ENCODE measurements at places on chromosomes 5 and 9.

DNA sequence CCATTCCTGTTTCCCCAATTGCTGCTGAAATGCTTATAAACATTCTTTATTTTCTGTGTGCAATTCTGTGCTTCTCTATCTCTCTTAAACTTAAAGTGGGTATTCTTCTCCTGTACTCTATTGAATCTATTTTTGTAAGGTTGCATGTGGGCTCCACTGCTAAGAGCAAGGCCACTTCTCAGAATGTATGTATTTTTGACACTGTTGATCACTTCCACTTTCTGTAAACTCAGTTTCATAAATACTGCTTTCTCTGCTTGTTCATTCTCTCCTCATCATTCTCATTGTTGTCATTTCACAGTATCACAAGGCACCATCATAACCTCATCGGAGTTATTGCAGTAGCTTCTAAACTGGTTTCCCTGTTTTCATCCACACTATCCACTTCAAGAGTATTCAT lies 483.0 kb upstream of the CDH18 start:
- DNase-seq = no peak

- no peak for DNase-seq
Observed at GRCh38 chr5:65553941-65554340, 9.0 kb downstream of the CENPK start.

- no peak for DNase-seq
Observed at GRCh38 chr5:136907371-136907770, 542.0 kb upstream of the TRPC7 start.

- no peak for DNase-seq
Observed at GRCh38 chr9:109040571-109040970, 27.3 kb upstream of the CTNNAL1 start.

GRCh38 chr5:60453186-60453976 lies 246.6 kb downstream of the DEPDC1B start:
- DNase-seq = no peak

DNA sequence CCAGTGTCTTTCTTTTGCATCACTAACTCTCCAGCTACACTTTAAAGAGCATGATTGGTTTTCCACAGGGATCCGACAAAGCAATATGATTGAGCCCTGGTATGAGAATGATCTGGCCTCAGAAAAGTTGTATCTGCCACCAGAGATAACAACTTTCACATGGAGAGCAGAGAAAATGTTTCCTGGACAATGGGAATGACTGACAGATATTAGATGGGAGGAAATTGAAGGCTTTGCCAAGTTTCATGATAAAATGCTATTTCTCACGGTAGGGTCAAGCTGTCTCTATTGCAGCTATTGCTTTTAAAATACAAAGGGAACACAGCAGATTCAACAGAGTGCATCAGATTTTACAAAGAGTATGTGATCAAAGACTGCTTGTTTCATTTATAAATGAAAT lies 56.4 kb upstream of the GLIS3 start:
- no peak for DNase-seq

DNA sequence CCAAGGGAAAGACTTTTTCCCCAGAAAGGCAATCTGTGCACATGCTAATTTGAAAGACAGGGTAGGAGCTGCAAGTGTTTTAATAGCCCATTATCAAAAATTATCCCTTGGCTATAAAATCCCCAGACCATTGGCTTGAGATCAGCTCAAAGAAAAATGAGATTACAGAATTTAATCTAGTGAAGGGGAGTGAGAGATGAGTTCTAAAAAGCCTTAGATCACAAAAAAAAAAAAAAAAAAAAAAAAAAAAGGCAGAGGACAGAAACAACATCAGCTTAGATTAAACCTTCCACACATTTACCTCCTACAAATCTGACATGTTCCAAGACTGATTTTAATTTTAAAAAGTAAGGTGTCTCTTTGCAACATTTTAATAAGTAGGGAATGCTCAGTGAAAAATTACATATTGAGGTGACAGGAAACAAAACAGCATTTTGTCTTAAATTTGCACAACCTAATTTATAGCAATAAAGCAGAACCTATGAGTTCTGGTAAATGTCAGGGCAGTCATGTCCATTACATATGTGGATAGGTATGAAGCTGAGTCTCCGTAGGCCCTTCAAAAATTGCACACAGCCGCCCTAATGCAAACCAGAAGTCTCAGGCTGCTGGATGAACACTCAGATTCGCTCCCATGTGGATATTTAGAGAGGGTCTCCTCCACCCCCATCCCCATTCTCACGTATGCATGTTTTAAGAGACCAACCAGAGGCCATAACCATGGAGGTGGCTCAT lies 43.4 kb downstream of the NFIB start:
- no peak for DNase-seq

GRCh38 chr5:164650427-164650826 lies 1145.0 kb downstream of the MAT2B start:
- no peak for DNase-seq

DNA sequence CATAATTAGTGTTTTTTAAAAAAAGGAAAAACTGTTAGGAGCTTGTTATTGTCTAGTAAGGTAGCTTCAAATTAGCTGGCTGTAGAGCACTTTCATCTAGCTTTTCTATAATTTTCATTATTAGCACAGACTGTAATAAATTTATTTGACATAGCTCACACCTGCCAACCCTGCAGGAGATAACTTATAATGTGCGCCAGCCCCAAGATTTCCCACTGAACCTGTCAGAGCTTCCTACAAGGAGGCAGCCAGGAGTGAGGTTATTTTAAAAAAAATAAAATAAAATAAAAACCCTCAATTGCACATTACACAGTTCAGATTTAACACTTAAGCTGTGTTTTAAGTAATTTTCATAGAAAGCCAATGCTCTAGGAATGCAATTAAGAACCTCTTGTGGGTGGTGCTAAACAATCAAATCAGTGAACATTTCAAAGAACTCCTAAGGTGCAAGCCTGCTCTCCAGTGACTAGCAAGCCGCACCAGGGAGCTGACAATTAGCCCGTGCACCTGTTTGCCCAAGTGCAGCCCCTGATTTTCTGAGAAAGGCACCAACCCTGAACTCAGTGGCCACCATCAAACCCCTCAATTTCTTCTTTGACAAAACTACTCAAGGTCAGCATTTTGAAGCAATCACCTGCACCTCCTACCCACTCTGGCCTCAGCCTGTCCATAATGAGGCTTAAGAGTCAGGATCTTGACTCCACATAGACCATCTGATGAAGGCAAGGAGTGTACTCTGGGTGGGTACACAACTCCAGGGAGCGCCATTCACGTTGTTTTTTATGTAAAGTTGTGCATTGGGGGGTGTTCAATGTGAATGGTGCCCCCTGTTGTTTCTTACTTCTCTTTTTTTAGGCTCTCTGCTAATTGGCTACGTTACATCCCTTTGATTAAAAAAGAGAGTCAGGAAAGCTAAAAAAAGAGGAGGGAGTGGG lies 385.3 kb upstream of the WWC1 start:
- DNase-seq = no peak

GRCh38 chr5:5198815-5199214 lies 58.7 kb downstream of the ADAMTS16 start:
- no peak for DNase-seq

DNA sequence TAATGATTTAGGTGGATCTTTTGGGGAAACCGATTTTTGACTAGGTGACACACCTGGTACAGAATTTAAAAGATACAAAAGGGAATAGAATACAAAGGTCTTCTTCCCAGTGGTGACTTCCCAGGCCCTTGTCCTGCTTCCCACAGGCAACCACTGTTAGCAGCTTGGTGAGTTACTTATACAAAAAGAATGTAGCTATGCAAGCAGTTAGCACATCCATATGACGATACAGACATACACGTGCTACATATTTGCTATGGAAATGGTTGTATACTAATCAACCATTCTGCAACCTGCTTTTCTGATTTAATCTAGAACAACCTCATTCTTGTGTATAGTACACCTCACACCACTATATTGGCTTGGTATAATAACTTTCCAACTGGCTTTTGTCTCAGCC lies 51.0 kb downstream of the OTULIN start:
- DNase-seq = no peak

DNA sequence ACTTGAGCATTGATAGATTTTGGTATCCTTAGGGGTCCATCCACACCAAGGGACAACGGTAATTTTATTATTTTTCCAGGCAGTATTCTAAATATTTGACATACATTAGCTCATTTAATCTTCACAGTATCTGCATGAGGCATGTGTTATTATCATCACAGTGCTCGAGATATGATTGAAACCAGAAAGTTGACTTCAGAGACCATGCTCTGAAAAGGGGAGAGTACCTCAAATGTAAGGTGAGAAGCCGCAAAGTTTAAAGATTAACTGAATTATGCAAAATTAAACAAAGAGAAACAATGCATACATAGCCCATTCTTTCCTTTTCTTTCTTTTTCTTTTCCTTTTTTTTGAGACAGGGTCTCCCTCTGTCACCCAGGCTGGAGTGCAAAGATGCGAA lies 104.1 kb downstream of the SLC25A46 start:
- no peak for DNase-seq

DNA sequence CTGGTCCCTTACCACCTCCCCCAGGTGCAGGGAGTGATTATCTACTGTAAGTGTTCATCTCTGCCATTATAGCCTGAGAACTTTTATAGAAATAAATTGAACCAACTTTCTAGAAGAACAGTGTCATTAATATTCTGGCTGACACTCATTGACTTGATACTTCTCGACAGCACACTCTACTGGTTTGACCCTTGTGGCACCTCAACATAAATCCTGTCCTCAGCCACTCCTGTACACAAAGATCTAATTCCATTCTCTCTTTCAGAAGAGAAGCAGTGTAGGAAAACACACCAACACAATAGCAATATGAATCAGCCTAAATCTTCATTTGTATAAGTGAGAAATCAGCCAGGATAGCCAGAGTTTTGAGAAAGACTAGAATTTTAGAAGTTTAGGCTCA lies 417.7 kb downstream of the TAF11L14 start:
- DNase-seq = no peak

DNA sequence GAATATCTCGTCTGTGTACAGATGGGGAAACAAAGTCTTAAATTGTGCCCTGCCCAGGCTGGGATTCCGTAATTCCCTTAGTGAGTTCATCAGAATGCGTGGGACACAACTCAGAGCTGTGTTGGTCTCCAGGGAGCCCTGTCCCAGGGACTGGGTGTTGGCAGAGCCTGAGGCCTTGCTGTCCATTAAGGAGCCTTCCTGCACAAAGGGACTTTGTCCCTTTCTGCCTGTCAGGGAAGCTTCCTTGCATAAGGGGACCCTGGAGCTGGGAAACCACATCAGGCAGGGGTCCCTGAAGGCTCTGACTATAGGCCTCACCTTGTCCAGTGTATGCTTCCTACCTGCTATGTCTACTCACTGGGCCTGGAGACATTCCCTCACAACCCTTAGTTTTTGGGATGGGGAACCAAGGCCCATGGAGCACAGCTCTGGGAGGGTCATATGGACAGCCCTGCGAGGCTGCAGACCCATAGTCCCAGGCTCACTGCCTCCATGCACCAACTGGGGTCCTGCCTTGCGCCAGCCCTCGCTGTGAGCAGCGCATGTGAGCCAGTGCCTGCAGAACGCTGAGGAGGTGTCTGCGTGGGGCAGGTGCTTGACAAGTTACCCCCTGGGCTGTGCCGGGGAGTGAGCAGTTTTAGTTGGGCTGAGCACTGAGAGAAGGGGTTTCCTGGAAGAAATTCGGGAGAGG lies 1.6 kb downstream of the CARD19 start:
- DNase-seq = no peak

GRCh38 chr5:149114403-149115312 lies 26.6 kb upstream of the ABLIM3 start:
- DNase-seq = peak; percentile 77

DNA sequence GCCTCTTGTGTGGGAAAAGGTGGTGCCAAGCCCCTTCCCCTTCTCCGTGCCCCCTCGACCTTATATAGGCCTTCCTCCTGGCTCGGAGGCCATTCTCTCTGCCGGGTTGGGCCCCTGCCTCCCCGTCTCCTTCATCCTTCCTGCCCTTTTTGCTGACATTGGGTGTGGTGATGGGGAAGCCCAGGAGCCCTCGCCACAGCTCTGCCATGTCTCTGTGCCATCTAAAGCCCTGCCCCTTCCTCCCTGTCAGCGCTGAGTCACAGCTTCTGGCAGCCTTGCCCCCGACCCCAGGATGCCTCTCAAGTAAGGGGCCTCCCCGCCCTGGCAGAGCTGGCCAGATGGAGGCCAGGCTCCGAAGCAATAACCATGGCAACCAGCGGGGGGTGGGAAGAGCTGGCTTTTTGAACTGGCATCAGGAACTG lies 30.4 kb downstream of the JADE2 start:
- DNase-seq = peak; percentile 75

- no peak for DNase-seq
Observed at GRCh38 chr9:1522219-1522767, 472.1 kb downstream of the DMRT2 start.

DNA sequence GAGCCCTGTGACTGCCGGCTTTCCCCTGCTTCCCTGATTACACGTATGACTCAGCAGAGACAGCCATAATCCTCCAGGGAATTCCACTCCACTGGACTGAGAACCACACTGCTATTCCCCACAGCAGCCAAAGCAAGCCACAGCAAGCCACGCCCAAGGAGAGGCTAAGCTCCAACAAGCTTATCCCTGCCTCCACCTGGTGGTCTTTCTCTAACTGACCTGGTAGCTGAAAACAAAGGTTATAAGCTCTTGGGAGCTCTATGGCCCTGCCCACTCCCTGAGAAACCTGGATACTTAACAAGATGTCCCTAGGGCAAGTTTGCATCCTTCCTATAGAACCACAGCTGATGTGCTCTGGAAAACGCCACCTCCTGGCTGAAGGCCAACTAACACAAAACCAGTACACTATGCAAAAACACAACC lies 613.7 kb upstream of the CDH18 start:
- peak; percentile 4 for DNase-seq

- no peak for DNase-seq
Observed at GRCh38 chr9:102206432-102206831, 468.0 kb upstream of the GRIN3A start.

DNA sequence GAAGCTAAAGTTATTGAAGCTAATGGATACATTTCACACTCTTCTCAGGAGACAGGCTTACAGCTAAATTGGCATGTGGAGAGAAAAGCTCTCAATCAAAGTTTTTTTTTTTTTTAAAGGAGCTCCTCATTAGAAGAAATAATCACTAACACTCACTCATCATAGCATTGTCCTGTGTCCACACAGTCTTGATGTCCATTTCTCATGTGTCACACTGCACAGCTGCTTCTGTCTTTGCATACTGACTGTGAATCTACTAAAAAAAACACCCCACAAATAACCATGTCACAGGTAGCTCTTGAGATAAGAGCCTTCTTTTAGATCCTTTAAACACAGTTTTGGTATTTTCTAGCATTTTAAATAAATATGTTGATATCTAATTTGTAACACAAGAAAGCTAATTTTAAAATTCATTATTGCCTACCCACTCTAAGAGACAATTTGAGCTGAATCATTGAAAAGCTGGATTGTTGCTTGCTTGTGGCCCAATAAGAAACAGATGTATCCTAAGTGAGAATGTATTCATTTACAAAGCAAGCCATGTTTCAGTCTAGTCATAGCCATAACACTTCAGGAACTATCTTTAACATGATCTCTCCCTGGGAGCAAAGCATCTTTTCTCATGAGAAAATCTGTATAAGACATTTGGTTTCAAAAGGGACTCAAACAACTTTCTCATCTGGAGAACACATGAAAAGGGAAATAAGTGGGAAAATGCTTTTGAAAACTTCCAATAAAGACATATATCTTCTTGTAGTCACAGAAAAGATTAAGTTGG lies 48.1 kb upstream of the PCSK1 start:
- peak; percentile 31 for DNase-seq

All from GM03348 (cell line).